ENCODE measurements at places on chromosomes 2 and 18.

GRCh38 chr18:35463827-35464226 is 33.9 kb downstream of the INO80C start:
- DNase-seq = no peak
- H3K4me3 ChIP-seq = no peak overlapping the region
- no peak overlapping the region for H3K27ac ChIP-seq
- H3K27me3 ChIP-seq = no peaks in the 10 kb centered on the region

DNA sequence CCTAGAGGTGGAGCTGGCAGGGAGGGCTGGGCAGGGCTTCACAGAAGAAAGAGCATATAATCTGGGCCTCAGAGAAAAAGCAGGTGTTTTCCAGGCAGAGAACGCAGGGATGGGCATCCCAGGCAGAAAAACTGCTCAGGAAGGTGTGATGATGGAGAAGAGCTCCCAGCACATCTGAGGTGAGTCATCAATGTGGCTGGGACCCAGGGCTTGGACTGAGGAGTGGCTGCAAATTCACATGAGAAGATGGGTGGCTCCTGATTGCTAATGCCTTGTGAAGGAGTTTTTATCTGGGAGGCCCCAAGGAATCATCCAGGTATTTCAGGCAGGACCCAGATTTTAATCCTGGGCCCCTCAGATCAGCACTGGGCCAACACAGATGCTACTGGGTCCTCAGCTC is 10.2 kb downstream of the IL1F10 start:
- H3K4me3 ChIP-seq = no peak overlapping the region
- H3K27ac ChIP-seq = no peak overlapping the region
- DNase-seq = no peak
- H3K36me3 ChIP-seq = no peaks in the 10 kb centered on the region

- H3K4me3 ChIP-seq = no peak overlapping the region
- no peaks in the 10 kb centered on the region for H3K27me3 ChIP-seq
- DNase-seq = no peak
- H3K36me3 ChIP-seq = no peaks in the 10 kb centered on the region
Measured at GRCh38 chr2:31384351-31384750, 30.2 kb downstream of the XDH start.

DNA sequence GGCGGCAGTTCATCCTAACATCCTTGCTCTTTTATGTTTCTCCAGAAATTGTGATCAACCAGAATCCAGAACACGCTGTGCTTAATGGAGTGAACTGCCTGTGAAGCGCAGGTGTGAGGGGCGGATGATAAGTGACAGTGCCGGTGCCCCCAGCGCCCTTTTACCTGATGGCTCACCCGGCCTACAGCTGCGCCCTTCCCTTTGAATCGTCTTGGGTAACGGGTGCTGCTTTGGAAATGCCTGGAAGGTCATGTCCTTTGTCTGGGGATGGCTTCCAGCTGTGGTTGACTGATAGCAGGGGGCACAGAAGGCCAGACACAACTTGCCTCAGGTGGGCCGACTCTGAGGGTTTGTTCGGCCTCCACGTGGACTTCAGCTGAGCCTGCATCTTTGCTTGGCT is 119.4 kb downstream of the LPIN1 start:
- H3K27ac ChIP-seq = no peak overlapping the region
- H3K4me1 ChIP-seq = no peaks in the 10 kb centered on the region
- DNase-seq = no peak
- no peaks in the 10 kb centered on the region for H3K36me3 ChIP-seq
- no peaks in the 10 kb centered on the region for H3K27me3 ChIP-seq

DNA sequence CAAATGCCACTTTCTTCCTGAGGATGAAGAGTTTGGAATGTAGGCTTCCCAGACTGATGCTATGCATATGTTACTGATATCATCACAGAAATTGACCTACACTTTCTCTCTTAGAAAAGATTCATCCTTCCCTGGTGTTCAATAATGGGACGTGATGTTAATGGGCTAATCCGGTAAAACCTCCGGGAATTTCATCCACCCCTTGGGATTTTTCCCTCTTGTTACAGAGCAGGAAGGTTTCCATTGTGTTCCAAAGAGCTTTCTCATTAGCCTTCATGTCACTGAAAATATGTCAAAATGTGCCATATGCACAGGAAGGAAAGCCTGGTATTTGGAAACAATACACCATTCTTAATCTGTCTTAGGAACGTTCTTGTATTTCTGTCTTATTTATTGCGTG is 20.7 kb downstream of the ALPK2 start:
- no peaks in the 10 kb centered on the region for H3K27me3 ChIP-seq
- no peak overlapping the region for H3K27ac ChIP-seq
- no peak overlapping the region for H3K4me3 ChIP-seq
- no peak for DNase-seq
- H3K36me3 ChIP-seq = no peaks in the 10 kb centered on the region
- no peaks in the 10 kb centered on the region for H3K4me1 ChIP-seq

- H3K4me3 ChIP-seq = no peak overlapping the region
- no peaks in the 10 kb centered on the region for H3K4me1 ChIP-seq
- no peaks in the 10 kb centered on the region for H3K36me3 ChIP-seq
Measured at GRCh38 chr18:8051453-8051852, 484.3 kb downstream of the PTPRM start.

All from Peyer's patch (tissue), 4 donors.